ENCODE measurements at places on chromosomes 4 and X. TPM values are rescaled to one million over a fixed set of nuclear protein-coding genes. Genes with fewer than 3 reads are reported as not detected.

Gene PDGFRA
- total RNA-seq: 0.25 TPM

Gene ZMAT1
- 0.07 TPM for total RNA-seq

Gene GABRQ
- 0.20 TPM for total RNA-seq

Gene CT45A5
- total RNA-seq: not detected

Gene DACH2
- total RNA-seq: not detected

Gene SHOX
- not detected for total RNA-seq

Gene PPARGC1A
- total RNA-seq: 0.12 TPM

Gene BRS3
- total RNA-seq: not detected

Measured in A549 treated with Hydrocortisone at 1 μM for 4 hours (cell line).